ENCODE measurements at places on chromosomes 11 and 22. TPM values are rescaled to one million over a fixed set of nuclear protein-coding genes. Genes with fewer than 3 reads are reported as not detected.
A peak's percentile ranks its signal among the peaks of the same experiment; 100 is the strongest.

Gene CENPM
- total RNA-seq: not detected

GRCh38 chr11:79249295-79249993 is 191.4 kb downstream of the TENM4 start:
- H3K27me3 ChIP-seq: no peaks in the 10 kb centered on the region
- H3K4me3 ChIP-seq: no peak overlapping the region
- DNase-seq: no peak
- H3K27ac ChIP-seq: no peak overlapping the region
- no peaks in the 10 kb centered on the region for H3K4me1 ChIP-seq

Gene OMP
- not detected for total RNA-seq

Gene HBD
- 5.4 TPM for total RNA-seq

DNA sequence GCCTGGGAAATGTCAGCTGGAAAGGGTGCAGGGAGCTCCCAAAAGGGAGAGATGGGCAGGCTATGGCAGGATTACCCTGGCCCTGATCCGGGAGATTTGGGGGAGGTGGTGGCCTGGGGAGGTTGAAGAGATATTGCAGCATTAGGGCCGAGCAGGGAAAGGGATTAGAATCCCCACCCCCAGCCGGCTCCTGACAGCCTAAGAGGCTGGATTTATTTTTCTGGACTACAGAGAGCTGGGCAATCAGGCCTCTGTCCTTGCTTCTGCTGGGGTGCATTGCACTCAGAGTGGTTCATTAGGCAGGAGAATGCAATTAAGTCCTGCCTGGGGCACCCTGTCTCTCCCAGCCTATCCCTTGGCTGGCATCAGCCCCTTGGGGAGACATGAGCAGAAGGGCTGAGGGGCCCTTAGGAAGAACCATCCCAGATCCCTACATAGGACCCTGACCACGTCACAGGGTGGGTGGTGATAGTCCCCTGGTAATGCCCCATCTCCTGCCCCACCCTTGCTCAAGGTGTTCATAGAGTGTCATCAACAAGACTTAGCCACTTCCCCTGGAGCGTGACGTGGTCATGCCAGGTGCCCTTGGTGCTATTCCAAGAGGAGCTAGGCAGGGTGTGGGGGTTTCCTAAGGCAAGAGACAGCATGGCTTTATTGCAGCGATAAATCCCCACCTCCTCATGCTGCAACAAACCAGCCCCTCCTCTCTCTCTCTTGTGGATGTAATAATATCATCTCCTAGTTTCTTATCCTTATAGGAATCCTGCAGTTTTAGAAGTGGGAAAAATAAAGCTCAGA is 38.4 kb upstream of the KLHL35 start:
- H3K4me3 ChIP-seq: no peak overlapping the region
- no peak overlapping the region for H3K27ac ChIP-seq
- H3K27me3 ChIP-seq: no peaks in the 10 kb centered on the region
- H3K4me1 ChIP-seq: peaks cover 60% of the 10 kb centered on the region

DNA sequence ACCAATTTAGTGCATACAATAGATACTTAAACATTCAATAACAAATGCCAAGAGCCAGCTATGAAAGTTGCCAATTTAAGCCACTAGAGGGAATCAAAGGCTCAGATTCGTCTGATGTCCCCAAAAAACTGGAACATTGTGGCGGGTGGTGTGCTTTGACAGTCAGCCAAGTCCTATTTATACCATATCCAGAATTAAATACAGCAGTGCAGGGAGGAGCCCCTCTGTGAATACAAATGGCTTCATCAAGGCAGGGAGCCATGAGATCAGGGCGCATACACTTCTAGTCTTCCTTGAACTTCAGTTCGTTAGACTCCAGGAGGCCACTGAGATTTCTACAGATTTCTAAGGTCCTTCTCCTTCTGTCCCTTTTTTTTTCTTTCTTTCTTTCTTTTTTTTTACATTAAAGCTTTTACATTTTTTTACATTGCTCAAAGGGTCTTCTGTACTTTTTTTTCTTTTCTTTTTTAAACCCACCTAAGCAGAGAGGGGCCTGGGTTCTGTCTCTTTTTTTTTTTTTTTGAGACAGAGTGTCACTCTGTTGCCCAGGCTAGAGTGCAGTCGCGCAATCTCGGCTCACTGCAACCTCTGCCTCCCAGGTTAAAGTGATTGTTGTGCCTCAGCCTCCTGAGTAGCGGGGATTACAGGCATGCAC is 41.5 kb upstream of the HSPA8 start:
- H3K4me3 ChIP-seq: no peak overlapping the region
- peaks cover 36% of the 10 kb centered on the region for H3K4me1 ChIP-seq
- DNase-seq: peak; percentile 23
- no peaks in the 10 kb centered on the region for H3K36me3 ChIP-seq
- H3K27me3 ChIP-seq: no peaks in the 10 kb centered on the region

- H3K4me3 ChIP-seq: no peak overlapping the region
- H3K4me1 ChIP-seq: peaks cover 94% of the 10 kb centered on the region
- no peaks in the 10 kb centered on the region for H3K27me3 ChIP-seq
- DNase-seq: peak; percentile 4
- H3K27ac ChIP-seq: peak overlapping the region; percentile 7
These were observed 28.5 kb upstream of the OAF start for GRCh38 chr11:120182372-120182771.

DNA sequence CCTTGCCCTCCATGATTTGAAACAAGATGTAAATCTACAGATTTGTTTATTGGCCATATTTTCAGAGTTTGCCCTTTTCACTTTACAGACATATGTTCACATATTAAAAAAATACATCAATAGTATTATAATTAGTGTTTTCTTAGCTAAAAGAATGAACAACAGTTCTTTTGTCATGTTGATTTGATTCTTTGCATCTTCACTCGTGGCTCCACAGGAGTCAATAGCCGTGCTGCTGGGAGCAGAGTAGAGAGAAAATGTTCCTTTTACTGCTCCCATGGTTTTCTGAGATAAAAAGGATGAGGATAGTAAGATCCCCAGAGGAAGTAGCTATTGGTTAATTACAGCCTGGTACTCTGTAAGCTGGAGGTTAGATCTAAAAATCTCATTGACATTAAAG is 151.2 kb downstream of the PGR start:
- no peaks in the 10 kb centered on the region for H3K27me3 ChIP-seq
- no peaks in the 10 kb centered on the region for H3K4me1 ChIP-seq
- peaks cover 64% of the 10 kb centered on the region for H3K36me3 ChIP-seq
- H3K27ac ChIP-seq: no peak overlapping the region
- DNase-seq: no peak
- H3K4me3 ChIP-seq: no peak overlapping the region

GRCh38 chr22:30167296-30167695 is 79.3 kb downstream of the LIF start:
- no peak for DNase-seq
- H3K27me3 ChIP-seq: no peaks in the 10 kb centered on the region
- H3K4me1 ChIP-seq: no peaks in the 10 kb centered on the region
- H3K27ac ChIP-seq: no peak overlapping the region
- no peak overlapping the region for H3K4me3 ChIP-seq

Gene ACRV1
- not detected for total RNA-seq

DNA sequence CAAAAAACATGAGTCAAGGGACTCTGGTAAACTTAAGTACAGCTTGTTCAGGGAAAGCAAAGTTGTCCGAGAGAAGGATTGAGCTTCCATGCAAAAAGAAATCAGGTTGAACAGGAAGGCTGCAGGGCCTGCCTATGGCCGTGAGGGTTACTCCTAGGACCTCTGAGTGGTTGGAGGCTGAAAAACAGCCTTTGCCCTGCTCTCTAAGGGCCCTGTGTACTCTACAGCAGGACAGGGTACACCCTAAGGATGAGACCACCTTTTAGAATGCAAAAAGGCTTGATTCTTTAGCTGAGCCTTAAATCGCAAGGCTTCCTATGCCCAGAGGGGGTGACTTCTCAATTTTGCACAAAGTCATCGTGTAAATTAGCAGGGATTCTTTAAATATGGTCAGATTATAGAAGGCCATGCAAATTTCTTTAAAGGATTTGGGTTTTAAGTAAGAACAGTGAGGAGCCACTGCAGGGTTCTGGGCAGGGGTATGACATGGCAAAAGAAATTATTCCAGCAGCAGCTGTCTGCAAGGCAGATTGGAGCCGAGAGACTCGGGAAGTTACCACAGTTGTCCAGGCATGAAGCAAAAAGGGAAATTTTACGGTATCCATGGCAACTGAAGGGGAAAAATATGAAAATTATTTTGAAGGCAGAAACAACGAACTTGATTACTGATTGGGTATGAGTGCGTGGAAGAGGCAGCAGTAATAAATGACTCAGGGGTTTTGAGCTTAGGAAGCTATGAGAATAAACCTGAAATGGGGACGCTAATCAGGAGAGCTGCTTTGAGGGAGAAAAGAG is 91.8 kb downstream of the FAM76B start:
- DNase-seq: no peak
- peaks cover 45% of the 10 kb centered on the region for H3K4me1 ChIP-seq
- peak overlapping the region; percentile 43 for H3K27ac ChIP-seq
- no peak overlapping the region for H3K4me3 ChIP-seq
- no peaks in the 10 kb centered on the region for H3K36me3 ChIP-seq

DNA sequence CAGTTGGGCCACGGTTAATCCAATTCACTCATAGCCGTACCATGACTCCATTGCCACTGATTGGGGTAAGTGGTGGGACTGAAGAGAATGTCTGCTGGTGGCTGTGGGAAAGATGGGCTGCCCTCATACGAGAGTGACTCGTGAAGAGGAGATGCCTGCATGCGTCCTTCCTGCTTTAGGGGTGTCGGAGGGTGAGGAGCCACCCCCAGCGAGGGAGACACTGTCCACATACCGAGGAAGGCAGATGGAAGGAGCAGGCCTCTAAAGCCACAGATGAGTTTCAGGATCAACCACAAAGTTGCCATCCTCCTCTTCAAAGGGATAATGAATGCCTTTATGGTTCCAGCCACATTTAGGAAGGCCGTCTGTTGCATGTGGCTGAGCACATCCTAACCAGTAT is 83.2 kb downstream of the GRIK4 start:
- no peak overlapping the region for H3K27ac ChIP-seq
- no peak for DNase-seq
- H3K4me1 ChIP-seq: no peaks in the 10 kb centered on the region
- H3K4me3 ChIP-seq: no peak overlapping the region
- H3K36me3 ChIP-seq: no peaks in the 10 kb centered on the region

Gene SERPING1
- total RNA-seq: 641 TPM

GRCh38 chr11:44524751-44525201 is 40.7 kb upstream of the CD82 start:
- no peaks in the 10 kb centered on the region for H3K36me3 ChIP-seq
- no peaks in the 10 kb centered on the region for H3K27me3 ChIP-seq
- H3K4me1 ChIP-seq: peaks cover 30% of the 10 kb centered on the region
- DNase-seq: no peak
- H3K27ac ChIP-seq: no peak overlapping the region

Gene OR8A1
- total RNA-seq: not detected

Gene CYP2D6
- 0.30 TPM for total RNA-seq

GRCh38 chr11:61495801-61496601 is 12.5 kb upstream of the LRRC10B start:
- H3K36me3 ChIP-seq: no peaks in the 10 kb centered on the region
- H3K27me3 ChIP-seq: no peaks in the 10 kb centered on the region

DNA sequence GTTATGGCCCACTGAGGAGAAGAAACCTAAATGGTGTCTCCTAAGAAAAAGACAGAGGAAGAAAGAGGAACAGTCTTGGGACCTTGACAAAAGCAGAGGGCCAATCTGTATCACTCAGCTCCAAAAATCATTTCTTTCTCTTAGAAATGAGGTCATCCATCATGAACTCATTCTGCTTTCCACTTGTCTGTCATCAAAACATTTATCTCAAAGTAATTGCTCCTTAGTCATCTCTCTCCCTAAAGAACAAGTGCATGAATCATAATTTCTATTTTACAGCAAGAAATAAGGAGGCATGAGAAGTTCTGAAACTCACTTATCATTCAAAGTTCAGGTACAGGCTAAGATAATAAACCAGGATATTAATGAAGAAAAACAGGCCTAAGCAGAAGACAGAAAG is 375.6 kb downstream of the KCNA4 start:
- H3K27me3 ChIP-seq: no peaks in the 10 kb centered on the region
- H3K4me1 ChIP-seq: no peaks in the 10 kb centered on the region
- H3K27ac ChIP-seq: no peak overlapping the region

Gene BRSK2
- 5.7 TPM for total RNA-seq

DNA sequence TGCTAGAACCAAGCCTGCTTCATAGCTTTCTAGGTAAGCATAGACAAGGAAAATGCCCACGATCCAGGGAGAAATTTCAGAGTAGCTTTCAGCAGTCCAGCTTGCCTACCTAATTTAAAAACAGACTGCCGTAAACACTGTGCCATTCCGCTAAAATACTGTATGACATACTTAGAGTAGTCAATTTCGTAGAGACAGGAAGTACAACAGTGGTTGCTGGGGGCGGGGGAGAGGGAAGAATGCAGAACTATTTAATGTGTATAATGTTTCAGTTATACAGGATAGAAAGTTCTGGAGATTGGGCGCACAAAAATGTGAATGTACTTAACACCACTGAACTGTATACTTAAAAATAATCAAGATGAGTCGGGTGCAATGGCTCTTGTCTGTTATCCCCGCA is 56.7 kb downstream of the C11orf58 start:
- H3K4me3 ChIP-seq: no peak overlapping the region
- DNase-seq: no peak
- peak overlapping the region; percentile 30 for H3K27ac ChIP-seq
- H3K4me1 ChIP-seq: peaks cover 12% of the 10 kb centered on the region
- H3K36me3 ChIP-seq: peaks cover 30% of the 10 kb centered on the region
- no peaks in the 10 kb centered on the region for H3K27me3 ChIP-seq

GRCh38 chr22:41526226-41526829 is 17.9 kb downstream of the POLR3H start:
- no peaks in the 10 kb centered on the region for H3K4me1 ChIP-seq
- H3K27ac ChIP-seq: peak overlapping the region; percentile 27
- no peak for DNase-seq
- no peaks in the 10 kb centered on the region for H3K36me3 ChIP-seq
- H3K27me3 ChIP-seq: no peaks in the 10 kb centered on the region

- no peaks in the 10 kb centered on the region for H3K27me3 ChIP-seq
- H3K27ac ChIP-seq: no peak overlapping the region
- H3K4me1 ChIP-seq: no peaks in the 10 kb centered on the region
- H3K4me3 ChIP-seq: no peak overlapping the region
- no peak for DNase-seq
- no peaks in the 10 kb centered on the region for H3K36me3 ChIP-seq
These were observed 25.0 kb upstream of the TMPRSS4 start for GRCh38 chr11:118051611-118052461.

DNA sequence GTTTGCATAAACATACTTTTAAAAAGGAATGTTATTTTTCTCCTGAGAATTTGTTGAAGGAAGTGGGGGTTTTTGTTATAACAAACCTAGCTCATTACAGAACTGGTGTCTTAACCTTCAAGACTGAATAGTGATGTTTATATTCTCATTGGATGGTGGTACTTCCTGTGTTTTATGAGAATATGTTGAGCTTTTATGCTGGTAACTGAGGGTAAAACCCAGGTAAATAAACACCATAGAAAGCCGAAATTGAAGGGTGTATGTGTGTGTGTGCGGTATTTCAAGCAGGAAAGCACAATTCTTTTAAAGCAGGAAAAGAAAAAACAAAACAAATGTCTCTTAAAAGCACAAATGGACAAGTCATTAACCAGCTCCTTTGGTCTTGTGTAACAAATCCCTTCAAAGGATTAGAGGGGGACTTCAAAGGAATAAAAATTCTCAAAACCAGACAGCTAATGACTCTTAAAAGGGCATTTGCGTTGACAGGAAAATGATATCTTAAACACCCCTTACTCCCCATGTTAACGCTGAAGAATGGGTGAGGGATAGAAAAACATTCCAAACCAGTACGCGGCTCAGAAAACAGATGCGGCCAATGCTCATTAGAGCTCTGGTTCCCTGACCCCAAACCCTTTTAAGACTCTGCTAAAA is 23.8 kb downstream of the LMO2 start:
- no peak for DNase-seq
- H3K27me3 ChIP-seq: peaks cover 39% of the 10 kb centered on the region
- H3K27ac ChIP-seq: no peak overlapping the region
- H3K4me3 ChIP-seq: peak overlapping the region; percentile 31
- no peaks in the 10 kb centered on the region for H3K36me3 ChIP-seq
- peaks cover 9% of the 10 kb centered on the region for H3K4me1 ChIP-seq

Gene FREY1
- total RNA-seq: not detected

All from tibial nerve (tissue), 4 donors.